ENCODE measurements at places on chromosomes 16 and 17. TPM values are rescaled to one million over a fixed set of nuclear protein-coding genes. Genes with fewer than 3 reads are reported as not detected.
A peak's percentile ranks its signal among the peaks of the same experiment; 100 is the strongest.

Gene ZNF423
- total RNA-seq = 0.17 TPM

GRCh38 chr17:78944956-78945355 lies 19.8 kb upstream of the TIMP2 start:
- DNase-seq = no peak

GRCh38 chr17:21272250-21272649 lies 12.3 kb upstream of the MAP2K3 start:
- DNase-seq = no peak

- no peak for DNase-seq
Measured at GRCh38 chr17:35915153-35915964, 15.2 kb downstream of the RDM1 start.

Gene MFAP4
- total RNA-seq = 137 TPM

DNA sequence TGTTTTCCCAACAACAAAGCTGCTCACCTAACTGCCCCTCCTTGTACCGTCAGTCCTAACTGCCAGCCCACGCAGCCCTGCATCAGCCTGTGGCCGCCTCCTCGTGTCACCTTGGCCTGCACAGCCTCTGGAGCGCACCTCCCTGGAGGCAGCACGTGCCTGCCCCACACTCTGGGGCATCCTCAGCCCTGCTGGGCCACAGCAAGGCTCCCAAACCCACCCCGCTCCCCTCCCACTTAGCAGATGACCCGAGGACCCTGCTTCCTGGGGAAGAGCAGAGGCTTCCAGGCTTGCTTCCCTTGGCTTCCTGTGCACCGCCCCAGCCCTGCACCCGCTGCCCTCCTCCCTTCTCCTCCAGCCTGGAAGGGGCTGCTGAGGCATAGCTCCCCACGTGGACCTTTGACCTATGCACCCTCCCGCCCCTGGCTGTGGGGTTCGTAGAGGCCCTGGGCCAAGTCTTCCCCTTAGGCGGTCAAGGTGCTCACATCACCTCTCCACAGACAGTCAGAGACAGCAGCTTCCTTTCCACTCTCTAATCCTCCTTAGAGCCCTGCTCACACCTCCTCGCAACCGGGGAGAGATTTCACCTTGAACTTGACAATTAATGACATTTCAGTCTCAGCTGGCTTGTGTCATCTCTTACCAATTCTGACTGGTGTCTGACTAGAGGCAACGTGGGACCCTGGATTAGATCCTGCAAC lies 115.0 kb downstream of the MGAT5B start:
- no peak for DNase-seq

GRCh38 chr17:63546308-63547082 lies 3.8 kb upstream of the DCAF7 start:
- DNase-seq = no peak

Gene SUPT6H
- total RNA-seq = 61.6 TPM

GRCh38 chr17:34974179-34974578 lies 6.1 kb upstream of the LIG3 start:
- DNase-seq = no peak

DNA sequence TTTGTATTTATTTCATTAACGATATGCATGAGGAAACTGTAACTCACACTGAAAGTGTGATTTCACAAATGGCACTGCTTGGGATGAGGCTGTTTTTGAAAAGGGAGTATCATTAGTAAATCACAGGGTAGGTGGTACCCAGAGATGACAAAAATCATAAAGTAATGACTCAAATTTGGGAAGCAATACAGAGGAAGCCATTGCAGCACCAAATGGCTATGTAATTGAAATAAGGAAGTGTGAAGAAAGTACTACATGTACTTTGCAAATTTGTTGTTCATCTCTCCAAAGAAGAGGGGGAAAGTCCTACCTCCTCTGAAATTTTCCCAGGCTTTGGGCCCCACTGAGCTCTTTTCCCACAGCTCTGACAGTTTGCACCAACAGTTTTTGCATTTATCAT lies 12.3 kb upstream of the ABCC12 start:
- DNase-seq = no peak

- DNase-seq = no peak
Measured at GRCh38 chr17:52517176-52517575, 358.7 kb upstream of the CA10 start.

DNA sequence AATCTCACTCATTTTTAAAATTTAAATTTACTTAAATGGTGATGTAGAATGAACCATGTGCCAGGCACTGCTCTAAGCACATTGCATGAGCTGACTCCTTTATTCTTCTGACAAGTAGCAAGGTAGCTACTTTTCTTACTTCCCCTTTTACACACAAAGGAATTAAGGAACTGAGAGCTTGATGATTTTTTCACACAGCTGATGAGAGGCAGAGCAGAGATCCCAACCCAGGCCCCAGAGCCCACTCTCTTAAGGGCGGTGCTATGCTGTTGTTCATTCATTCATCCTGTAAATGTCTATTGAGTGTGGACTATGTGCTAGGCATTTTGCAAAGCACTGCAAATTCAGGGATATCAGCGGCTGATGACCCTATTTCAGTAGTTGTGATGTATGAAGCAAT lies 17.9 kb downstream of the SEC14L5 start:
- no peak for DNase-seq

GRCh38 chr17:66538776-66539175 lies 236.4 kb downstream of the PRKCA start:
- DNase-seq = no peak

DNA sequence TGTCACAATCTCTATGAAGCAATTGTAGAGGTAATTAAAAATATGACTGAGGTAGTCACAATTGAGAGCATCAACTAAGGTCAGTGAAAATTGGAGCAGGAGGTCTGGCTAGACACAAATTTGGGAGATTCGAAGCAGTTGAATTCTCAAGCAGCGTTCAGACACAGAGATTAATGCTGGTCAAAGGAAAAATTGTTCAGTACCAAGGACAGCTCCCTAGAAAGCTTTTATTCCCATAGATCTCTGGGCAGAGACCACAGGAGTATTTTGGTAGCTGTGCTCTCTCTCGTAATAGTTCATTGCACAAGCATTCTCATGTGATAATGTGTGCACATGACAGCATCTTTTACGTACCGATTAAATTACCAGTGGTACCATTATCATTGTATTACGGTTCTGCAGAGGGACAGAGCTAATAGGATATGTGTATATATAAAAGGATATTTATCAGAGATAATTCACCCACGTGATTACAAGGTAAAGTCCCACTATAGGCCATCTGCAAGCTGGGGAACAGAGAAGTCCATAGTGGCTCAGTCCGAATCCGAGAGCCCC lies 387.5 kb upstream of the HSBP1 start:
- peak; percentile 44 for DNase-seq

Gene ABCC6
- total RNA-seq = 6.3 TPM

GRCh38 chr17:36600936-36601302 lies 464 bp upstream of the MRM1 start:
- DNase-seq = no peak

Gene SSTR5
- not detected for total RNA-seq

Gene RAB40C
- 9.8 TPM for total RNA-seq

Gene ARHGDIG
- total RNA-seq = 0.77 TPM

DNA sequence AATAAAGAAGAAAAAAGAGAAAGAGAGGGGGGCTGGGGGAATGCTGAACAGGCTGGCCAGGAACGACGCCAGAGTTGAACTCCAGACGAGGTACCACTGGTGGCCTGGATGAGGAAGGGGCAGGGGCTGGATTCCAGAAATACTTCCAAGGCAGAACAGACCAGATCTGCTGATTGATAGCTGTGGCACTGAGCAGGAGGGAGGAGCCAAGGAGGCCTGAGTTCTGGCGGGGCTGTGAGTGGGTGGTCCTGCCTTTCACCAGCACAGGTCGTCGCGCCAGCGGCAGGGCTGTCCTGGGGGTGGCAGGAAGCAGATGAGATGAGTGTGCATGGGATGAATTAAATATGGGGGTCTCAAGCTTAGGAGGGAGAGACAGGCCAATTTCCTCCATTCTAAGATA lies 5.5 kb downstream of the CCDC42 start:
- no peak for DNase-seq

DNA sequence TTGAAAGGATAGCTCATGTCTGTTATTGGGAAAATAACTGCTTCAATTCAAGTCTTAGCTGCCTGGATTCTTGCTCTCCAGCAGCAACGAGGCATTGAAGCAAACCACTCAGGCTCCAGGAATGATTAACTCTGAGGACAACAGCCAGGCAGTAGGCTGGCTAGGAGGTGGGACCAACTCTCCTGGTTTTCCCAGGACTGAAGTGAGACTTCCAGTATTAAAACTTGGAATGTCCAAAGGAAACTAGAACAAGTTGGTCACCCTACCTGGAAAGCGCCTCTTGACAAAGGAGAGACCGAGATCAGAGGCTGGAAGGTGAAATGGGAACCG lies 100.7 kb downstream of the SALL1 start:
- DNase-seq = no peak

DNA sequence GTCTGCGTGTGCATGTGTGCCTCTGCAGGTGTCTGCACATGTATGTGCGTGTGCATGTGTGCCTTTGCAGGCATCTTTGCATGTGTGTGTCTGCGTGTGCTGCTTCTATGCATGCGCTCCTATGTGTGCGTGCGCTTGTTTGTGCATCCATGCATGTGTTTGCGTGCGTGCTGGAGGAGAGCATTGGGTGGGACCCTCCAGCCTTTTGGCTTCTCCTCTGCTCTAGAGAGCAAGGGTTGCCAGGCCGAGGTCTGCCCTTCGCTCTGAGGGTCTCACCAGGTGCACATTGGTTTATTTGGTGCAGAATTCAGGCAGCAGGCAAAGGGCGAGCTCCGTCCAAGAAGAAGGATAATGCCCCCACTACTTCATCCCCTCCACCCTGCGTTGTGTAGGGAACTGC lies 1.1 kb upstream of the RAB40B start:
- no peak for DNase-seq

Gene KLHL10
- total RNA-seq = 0.33 TPM

DNA sequence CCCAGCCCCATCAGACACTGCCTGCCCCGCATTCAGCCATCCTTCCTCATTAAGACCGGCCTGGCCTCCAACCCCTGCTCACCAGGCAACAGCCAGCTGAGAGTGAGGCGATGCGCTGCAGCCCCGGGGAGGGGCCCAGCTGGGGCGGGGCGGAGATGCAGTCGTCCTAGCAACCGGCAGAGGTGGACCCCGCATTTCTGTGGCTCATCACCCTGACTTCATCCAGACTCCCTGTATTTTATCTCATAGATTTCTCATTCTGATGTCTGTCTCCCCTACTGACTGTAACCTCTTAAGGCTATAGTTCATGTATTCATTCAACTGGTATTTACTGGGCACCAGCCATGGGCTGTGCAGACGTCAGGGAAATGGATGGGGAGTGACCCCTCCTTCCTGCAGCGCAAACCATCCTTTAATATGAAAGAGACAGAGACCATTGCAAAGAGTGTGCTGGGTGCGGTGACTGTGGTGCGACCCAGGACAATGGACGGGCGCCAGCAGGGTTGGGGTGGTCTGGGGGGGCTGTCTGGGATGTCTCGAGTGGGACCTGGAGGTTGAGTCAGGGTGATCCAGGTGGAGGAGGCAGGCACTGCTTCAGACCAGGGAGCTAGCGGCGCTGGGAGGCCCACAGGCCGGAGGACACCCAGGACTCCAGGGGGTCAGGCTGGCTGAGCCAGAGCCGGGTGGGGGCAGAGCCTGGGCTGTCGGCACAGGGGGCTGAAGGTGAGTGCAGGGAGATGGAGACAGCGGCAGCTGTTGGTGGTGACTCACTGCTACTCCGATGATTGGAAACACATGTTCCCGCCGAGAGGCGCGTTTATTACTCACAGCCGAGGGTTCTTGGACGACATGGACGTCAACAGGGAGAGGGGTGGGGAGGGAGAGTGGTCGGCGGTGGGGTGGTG lies 10.5 kb upstream of the TIMP2 start:
- DNase-seq = peak; percentile 98

Gene UTS2R
- total RNA-seq = not detected

Gene CD300LG
- total RNA-seq = not detected

Gene TAT
- total RNA-seq = not detected

Gene NPIPB2
- total RNA-seq = 3.3 TPM

- DNase-seq = peak; percentile 94
Measured at GRCh38 chr17:29722411-29723198, 99.9 kb upstream of the CORO6 start.

DNA sequence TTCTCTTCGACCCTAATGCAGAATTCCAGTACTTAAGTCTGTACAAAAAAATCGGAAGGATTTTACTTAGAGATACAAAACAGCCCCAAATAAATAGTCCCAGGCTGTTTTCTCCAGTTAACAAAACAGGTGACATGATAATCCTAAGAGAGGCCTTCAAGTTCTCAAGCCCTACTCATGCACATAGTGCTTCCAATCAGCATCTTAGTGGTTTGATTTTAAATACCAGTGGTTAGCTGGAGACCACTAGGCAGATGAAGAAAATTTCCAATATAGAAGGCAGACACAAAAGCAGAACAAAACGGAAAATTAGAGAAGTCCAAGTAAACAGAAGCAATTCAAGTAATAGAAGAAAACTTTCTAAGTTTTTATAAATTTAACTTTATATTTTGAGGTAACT lies 5.2 kb upstream of the OR4D2 start:
- no peak for DNase-seq

GRCh38 chr16:2596747-2597559 lies 59.1 kb downstream of the PDPK1 start:
- no peak for DNase-seq

Gene TPSD1
- total RNA-seq = not detected

GRCh38 chr17:4104506-4104905 lies 38.3 kb downstream of the ZZEF1 start:
- no peak for DNase-seq

- DNase-seq = no peak
Measured at GRCh38 chr17:78748048-78748729, 33.9 kb downstream of the CYTH1 start.

DNA sequence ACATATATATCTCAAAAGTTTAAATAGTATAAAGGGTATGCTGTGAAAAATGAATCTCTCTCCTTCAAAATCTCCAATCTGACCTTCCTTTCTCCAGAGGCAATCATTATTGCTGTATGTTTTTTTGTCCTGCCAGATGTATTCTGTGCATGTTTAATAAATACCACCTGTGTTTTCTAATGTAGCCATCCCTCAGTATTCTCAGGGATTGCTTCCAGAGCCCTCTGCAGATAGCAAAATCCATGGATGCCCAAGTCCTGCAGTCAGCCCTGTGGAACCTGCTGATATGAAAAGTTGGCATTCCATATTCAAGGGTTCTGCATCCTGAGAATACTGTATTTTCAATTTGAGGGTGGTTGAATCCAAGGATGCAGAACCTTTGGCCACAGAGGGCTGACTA lies 42.9 kb downstream of the BPTF start:
- DNase-seq = no peak

- DNase-seq = no peak
Measured at GRCh38 chr16:85845266-85845665, 45.8 kb downstream of the COX4I1 start.

DNA sequence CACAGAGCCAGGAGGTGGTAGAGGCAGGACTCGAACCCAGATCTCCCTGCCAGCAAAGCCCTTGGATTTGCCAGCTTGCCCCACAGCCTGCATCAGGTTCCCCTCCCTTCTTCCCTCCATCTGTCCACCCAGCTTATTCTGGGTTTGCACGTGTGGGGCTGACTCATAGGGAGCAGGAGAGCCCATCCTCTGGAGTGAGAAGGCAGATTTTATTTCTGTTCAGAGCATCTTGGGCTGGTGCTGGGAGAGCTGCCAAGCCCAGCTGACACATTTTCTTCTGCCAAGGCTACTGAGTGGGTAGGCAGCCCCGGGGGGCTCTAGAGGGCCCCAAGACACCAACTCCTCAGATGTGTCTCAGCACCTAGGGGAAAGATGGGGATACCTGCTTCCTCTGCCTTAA lies 106.3 kb upstream of the CRHR1 start:
- no peak for DNase-seq

GRCh38 chr16:5065326-5065725 lies 430 bp downstream of the C16orf89 start:
- DNase-seq = no peak

All from fibroblast of lung (primary cell).